ENCODE measurements at places on chromosomes 6 and 20.

DNA sequence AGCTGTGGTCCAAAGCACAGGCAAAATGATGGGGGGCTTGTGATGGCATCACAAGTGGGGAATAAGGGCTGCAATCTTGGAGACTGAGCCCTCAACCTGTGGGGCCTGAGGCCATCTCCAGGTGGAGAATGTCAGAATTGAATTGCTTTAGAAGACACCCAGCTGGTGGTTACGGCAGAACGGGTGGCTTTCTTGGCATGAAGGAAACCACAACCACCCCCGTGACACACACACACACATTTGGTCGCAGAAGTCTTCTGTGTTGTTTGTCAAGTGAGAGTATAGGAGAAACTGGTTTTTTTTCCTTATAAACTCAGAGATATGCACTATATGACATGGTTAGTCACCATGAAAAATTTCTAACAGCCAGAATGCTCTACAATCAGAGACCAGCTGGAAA is 139.5 kb upstream of the CDH4 start:
- DNase-seq, result no peak

- DNase-seq, result no peak
Observed at GRCh38 chr20:18360635-18361034, 72.3 kb downstream of the ZNF133 start.

- no peak for DNase-seq
Observed at GRCh38 chr20:51526754-51527153, 15.8 kb downstream of the NFATC2 start.

- DNase-seq, result no peak
Observed at GRCh38 chr6:12313992-12314589, 23.9 kb downstream of the EDN1 start.

GRCh38 chr20:18678549-18679419 is 90.9 kb downstream of the DTD1 start:
- DNase-seq, result no peak

- DNase-seq, result no peak
Observed at GRCh38 chr6:147177286-147177685, 26.9 kb upstream of the STXBP5 start.

DNA sequence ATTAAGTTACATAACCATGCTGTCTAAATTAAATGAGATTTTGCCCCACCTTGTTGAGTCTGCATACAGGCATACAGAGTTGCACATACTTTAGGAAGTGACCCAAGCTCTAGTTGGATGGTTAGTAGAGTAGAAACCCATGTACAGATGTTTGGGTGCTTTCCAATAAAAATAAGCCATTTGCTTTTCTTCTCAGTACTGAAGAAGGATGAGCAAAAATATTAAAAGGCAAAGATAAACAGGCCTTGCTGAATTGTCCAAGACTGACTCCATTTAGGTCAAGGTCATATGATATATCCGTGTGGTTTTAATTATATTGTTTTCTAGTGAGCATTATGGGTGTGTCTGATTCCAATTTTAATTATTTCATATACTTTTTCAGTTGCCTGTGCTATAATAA is 589.4 kb downstream of the RFPL4B start:
- no peak for DNase-seq

GRCh38 chr6:135465903-135466302 is 31.6 kb downstream of the AHI1 start:
- no peak for DNase-seq
